T-helper 2 cell (primary cell): ENCODE measurements at places on chromosomes 12 and 14.

- DNase-seq, result no peak
Observed at GRCh38 chr12:27480016-27480415, 33.5 kb downstream of the SMCO2 start.

- DNase-seq, result no peak
Observed at GRCh38 chr14:70789361-70789760, 20.0 kb downstream of the MAP3K9 start.

DNA sequence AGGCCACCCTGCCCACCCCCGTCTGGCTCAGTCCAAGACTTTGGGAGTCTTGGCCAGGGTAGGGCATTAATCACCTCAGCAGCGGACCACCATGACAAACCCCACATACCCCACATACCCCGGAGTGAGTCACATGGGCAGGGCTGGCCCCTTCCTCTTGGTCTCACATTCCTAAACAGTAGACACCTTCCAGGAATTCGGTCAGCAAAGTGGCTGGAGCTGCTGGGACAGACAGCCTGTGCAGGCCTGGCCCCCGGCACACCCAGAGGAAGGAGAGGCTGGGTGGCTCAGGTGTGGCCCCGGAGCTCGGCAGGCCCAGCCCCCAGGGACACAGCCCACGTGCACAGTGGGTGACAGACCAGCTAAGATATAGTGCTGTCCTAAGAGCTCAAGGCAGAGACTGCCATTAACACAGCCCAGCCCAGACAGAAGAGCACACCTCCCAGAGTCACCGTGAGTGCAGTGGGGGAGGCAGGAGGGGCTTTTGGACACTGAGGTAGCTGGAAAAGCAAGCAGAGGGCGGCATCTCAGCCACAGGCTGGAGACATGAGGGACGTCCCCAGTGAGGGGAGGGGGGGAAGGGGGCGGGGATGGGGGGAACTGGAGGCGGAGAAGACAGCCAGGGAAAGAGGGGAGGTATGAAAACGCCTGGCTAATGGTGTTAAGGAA lies 24.0 kb downstream of the CCDC85C start:
- DNase-seq, result no peak

- no peak for DNase-seq
Observed at GRCh38 chr14:73576391-73576790, 7.4 kb downstream of the ACOT2 start.

- DNase-seq, result no peak
Observed at GRCh38 chr12:90086281-90086680, 377.6 kb upstream of the ATP2B1 start.
